Hippocampal formation (tissue), 2 donors: ENCODE measurements at places on chromosomes 1 and 21.

GRCh38 chr1:214983126-214983869, 99.2 kb upstream of the KCNK2 start:
- no peak for DNase-seq

DNA sequence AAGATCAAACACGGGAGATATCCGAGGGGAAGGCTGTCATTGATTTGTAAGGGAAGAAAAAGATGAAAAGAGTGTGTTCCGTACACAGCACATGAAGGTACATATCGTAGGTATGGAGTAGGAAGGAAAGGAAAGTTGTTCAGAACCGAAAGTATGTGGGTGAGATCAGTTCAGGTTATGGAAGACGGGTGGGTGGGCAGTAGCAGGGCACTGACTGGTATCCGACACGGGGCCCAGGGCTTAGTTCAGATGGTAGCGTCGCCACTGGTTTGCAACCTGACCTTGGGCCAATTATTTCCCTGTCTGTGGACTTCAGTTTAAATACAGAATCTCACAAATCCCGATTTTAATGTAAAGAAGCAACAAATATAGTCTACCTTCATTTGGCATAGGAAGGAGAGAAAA, 27.8 kb upstream of the A3GALT2 start:
- DNase-seq = no peak

DNA sequence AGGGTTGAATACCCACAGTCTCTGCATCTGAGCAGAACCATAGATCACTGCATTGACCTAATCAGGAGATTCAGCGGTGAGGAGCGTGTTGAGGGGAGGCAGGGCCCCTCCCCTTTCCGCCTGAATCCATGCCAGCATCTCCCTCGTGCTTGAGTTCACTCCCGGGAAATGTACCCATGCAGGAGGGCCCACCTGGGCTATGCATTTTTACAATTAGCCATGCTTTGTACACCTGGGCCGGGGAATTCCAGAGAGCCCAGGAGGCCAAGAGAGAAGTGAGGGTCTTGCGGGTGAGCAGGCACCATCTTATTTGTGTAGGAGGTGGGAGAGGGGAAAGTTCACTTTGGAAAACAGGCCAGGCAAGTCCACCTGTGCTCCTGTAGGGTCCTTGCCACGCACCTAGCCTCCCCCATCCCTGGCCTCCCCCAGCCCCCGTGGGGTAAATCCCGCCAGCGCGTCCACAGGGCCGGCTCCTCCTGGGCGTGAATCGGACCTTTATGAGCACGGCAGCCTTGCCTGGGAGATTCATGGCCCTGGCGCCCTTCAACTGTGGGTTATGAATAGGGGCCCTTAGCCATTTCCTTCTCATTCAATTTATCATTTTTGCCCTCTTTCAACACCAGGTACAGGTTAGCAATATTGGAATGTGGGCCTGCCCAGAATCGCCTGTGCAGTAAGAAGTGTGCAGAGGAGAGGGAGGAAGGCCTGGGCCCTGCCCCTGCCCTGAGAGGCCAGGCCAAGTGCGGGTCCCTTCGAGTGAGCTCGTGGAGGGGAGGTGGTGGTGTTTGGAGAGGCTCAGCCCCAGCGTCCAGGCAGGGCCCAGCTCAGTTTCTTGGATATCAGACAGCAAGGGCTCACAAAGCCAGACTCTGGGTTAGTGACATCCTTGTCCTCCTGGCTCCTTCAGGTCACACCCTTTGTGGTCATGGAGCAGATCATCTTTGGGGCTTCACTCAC, 84.4 kb upstream of the ACTRT2 start:
- DNase-seq = no peak

DNA sequence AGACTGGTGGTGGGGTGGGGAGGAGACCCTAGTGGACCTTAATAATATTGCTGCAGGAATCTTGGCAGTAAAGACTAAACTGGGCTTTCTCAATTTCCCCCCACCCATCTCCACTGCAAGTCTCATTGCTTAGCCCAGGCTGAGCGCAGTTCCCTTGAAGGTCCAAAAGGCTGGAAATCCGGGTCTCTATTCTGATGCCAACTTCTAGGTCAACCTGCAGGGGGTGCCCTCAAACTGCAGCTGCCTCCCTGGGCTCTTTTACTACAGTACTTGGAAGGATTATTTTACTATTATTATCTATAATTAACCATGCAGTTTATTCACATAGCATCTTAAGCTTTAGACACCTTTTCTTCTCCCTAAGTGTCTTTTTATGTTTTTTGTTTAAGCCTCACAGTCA, 85.4 kb upstream of the WARS2 start:
- no peak for DNase-seq

- DNase-seq = peak; percentile 69
Measured at GRCh38 chr21:41612674-41613532, 104.9 kb upstream of the TMPRSS2 start.

GRCh38 chr1:88698764-88699163, 14.7 kb downstream of the PKN2 start:
- DNase-seq = no peak

DNA sequence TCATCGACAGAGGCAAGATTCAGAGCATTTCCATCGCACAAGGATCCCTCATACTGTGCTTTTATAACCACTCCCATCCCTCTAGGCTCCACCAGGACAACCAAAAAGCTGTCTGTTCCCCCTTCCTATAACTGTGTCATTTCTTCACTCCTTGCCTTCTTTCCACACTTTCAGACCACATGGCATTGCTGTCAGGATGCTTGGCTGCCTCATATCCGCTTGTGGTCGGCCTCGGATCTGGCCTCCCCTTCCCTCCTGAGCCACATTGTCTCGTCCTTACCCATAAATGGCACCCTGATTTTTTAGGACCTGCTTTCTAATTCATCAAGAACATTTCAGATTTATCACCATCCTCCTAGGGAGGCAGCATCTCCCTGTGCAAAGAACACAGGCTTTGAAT, 80.5 kb downstream of the HIVEP3 start:
- no peak for DNase-seq

GRCh38 chr1:215040190-215040589, 42.3 kb upstream of the KCNK2 start:
- DNase-seq = no peak

DNA sequence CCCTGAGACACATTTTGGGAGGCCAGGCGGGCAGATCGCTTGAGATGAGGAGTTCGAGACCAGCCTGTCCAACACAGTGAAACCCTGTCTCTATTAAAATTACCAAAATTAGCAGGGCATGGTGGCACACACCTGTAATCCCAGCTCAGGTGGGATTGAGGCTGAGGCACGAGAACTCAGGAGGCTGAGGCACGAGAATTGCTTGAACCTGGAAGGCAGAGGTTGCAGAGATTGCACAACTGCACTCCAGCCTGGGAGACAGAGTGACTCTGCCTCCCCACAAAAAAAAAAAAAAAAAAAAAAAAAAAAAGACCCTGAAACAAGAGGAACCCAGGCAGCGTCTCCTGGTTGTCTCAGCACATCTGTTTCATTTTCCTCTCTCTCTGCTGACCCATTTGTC, 24.2 kb downstream of the PGM1 start:
- no peak for DNase-seq

GRCh38 chr1:92538048-92538412, 51.3 kb upstream of the GFI1 start:
- DNase-seq = no peak

- DNase-seq = no peak
Measured at GRCh38 chr1:212489284-212489859, 56.7 kb downstream of the NENF start.

- no peak for DNase-seq
Measured at GRCh38 chr21:38825921-38826320, 20.2 kb downstream of the ETS2 start.

GRCh38 chr1:86940599-86940998, 26.2 kb downstream of the HS2ST1 start:
- no peak for DNase-seq

GRCh38 chr1:213685992-213686582, 301.7 kb upstream of the PROX1 start:
- DNase-seq = no peak
